Mesenteric fat pad (tissue), 1 donor: ENCODE measurements at places on chromosomes 5 and 9. TPM values are rescaled to one million over a fixed set of nuclear protein-coding genes. Genes with fewer than 3 reads are reported as not detected.
A peak's percentile ranks its signal among the peaks of the same experiment; 100 is the strongest.

GRCh38 chr9:122606587-122606986 lies 8.0 kb upstream of the OR1Q1 start:
- DNase-seq: no peak

GRCh38 chr9:33455945-33456344 lies 8.6 kb upstream of the AQP3 start:
- DNase-seq: no peak

DNA sequence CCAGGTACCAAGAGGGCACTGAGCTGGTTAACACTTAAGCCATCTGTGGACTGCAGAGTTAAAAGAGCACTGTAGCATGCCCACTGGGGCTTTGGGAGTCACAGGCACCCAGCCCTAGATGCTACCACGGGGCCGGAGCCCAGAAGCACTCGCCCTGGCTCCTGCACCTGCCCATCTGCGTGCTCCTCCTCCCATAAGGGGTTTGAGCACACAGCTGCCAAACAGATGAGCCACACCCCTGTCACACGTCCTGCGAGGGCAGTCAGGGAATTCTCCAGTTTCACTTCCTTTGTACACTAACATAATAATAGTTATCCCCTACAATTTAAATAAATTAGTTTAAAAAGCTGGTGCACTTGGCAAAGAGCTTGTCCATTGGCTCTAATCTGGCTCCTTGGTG lies 4.5 kb upstream of the PCA3 start:
- no peak for DNase-seq

DNA sequence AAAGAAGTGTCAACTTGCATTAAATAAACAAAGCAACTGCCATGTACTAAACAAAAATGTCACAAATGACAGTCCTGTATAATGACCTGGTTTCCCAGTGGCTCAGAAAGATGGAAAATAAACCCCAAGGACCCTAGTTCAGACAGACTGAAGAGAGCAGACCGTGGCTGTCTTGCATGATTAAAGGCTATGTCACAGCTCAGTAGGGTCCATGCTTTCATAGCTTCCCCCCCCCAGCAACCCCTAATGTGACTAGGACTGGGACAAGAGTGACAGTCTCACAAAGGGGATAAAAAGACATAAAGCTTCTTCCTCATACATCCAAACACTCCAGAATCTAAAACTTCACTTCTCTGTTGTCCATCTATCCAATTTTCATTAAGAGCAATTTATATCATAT lies 113.6 kb downstream of the NR6A1 start:
- DNase-seq: no peak

GRCh38 chr5:157159209-157159751 lies 6.8 kb downstream of the GARIN3 start:
- no peak for DNase-seq

DNA sequence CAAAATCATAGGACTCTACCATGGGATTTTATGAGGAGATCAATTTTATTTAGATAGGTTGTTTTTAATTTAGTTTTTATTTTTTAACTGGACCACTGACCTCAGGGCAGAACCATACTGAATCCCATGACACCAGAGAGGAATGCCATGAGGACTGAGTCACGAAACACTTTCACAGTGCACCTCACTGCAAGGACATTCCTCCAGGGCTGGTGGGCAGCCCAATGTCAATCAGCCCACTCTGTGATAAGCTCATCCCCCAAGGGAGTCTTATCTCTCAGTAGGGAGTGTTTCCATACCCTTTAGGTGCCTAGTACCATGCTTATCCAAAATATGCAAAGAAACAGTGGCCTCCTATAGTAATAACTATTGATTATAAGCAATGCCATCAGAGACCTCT lies 224.5 kb upstream of the CDH6 start:
- no peak for DNase-seq

GRCh38 chr5:17184588-17184987 lies 32.8 kb upstream of the BASP1 start:
- no peak for DNase-seq

GRCh38 chr5:78761840-78762239 lies 113.3 kb upstream of the LHFPL2 start:
- DNase-seq: no peak

DNA sequence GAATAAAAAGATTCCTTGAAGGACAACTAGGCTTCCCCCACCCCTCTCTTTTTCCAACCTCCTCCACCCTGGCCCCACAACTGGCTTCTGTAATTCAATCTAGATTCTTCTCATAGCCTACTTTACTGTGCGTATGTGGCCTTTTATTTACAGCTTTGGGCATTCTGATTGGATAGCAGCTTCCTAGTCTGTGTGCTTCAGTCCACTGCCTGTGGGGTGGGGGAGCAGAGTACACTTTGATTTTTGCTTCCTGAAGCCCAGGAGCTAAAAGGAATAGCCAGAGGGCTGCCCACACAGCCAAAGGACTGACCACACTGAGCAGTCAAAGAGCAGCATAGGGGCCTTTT lies 30.4 kb downstream of the RUSC2 start:
- no peak for DNase-seq

GRCh38 chr9:114503009-114503408 lies 2.3 kb downstream of the WHRN start:
- peak; percentile 57 for DNase-seq

- DNase-seq: no peak
These were observed 294.9 kb upstream of the ADAMTS16 start for GRCh38 chr5:4845221-4845620.

COL15A1 gene
- total RNA-seq: 73.3 TPM

OR1Q1 gene
- not detected for total RNA-seq
